Endothelial cell of umbilical vein (primary cell): ENCODE measurements at places on chromosomes 3 and 15.
A peak's percentile ranks its signal among the peaks of the same experiment; 100 is the strongest.

DNA sequence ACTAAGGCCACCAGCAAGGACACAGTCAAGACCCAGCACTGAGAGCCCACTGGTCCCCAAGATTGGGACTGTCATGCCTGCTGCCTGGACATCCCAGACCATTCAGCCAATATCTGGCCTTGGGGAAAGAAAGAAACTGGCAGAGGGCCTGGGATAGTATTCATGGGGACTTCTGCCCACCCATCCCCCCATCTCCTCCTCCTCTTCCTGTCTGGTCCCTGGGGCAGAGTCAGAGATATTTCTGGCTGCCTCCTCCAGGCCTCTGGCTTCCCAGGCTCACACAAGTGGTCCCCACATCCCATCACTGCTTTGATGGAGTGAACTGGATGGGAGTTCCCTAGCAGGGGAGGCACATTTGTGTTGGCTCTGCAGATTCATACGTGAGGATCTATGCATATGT lies 4.2 kb upstream of the RASL12 start:
- DNase-seq = no peak

DNA sequence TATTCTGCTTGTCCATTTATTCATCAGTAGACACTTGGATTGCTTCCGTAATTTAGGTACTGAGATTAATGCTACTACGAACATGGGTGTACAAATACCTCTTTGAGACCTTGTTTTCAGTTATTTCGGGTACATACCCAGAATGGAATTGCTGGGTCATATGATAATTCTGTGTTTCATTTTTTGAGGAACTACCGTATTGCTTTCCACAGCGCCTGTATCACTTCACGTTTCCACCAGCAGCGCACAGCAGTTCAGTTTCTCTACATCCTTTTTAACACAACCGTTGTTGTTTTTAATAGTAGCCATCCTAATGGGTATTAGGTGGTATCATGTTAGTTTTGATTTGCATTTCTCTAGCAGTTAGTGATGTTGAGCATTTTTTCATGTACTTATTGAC lies 9.5 kb downstream of the PAK2 start:
- no peak for DNase-seq

GRCh38 chr3:188749010-188749617 lies 422.7 kb upstream of the TPRG1 start:
- DNase-seq = peak; percentile 9

- DNase-seq = no peak
These were observed 29.3 kb upstream of the SLC41A3 start for GRCh38 chr3:126113238-126113555.

- peak; percentile 11 for DNase-seq
These were observed 3.9 kb upstream of the HEG1 start for GRCh38 chr3:125059488-125060245.

- no peak for DNase-seq
These were observed 63.2 kb upstream of the LPP start for GRCh38 chr3:188090620-188091309.

- DNase-seq = no peak
These were observed 68.0 kb downstream of the OXNAD1 start for GRCh38 chr3:16332904-16333426.

GRCh38 chr3:40181182-40181581 lies 128.3 kb upstream of the EIF1B start:
- no peak for DNase-seq

DNA sequence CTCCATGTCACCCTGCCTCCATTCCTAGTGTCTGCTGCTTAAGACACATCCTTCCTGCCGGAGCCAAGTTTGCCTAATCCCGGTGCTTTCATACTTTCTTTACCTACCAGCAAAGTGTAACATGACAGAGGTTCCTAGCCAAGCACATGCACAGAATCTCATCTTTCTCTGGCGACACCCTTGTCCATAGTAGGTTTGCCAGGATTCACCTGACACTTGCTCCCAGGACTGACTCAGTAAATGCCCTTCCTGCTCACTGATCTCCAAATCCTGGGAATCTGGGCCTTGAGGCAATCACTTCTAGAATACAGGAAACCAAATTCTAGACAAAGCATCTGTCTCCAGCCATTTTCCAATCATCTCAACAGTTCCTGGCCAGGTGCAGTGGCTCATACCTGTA lies 10.2 kb upstream of the NR2E3 start:
- DNase-seq = no peak

DNA sequence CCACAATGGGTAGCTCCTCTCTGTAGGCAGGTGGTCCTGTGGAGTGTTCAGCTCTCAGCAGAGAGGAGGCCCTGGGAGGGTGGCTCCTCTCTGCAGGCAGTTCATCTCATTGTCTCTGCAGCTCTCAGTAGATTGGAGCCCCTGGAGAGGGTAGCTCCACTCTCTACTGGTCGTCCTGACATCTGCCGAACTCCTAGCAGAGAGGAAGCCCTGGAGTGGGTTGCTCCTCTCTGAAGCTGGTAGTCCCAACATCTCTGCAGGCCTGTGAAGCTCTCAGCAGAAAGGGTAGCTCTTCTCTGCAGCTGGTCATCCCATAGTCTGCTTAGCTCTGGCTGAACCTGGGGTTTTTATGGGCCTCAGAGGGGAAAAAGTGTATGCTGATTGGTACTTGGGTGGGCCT lies 50.8 kb downstream of the EFCAB12 start:
- DNase-seq = no peak

- DNase-seq = no peak
These were observed 3.5 kb upstream of the CHST14 start for GRCh38 chr15:40467261-40467615.

- no peak for DNase-seq
These were observed 10.2 kb downstream of the TRA2B start for GRCh38 chr3:185927501-185928200.

DNA sequence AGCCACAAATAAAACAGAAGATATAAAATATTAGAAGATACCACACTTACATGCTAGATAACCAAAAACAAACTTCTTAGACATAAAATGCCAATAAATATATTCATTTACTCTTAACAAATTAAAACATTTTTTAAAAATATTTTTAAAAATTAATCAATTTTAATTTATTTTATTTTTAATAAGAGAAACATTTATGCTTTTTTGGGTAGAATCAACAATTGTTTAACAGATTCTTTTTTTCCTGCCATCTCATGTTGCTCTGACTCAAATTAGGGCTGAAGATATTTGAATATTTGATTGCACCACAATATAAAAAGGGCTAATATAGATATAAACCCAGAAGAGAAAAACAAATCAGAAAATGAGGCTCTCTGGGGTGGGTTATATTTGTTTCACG lies 172.6 kb downstream of the GOLGA6L6 start:
- no peak for DNase-seq

GRCh38 chr3:66538390-66538789 lies 37.6 kb upstream of the LRIG1 start:
- no peak for DNase-seq

DNA sequence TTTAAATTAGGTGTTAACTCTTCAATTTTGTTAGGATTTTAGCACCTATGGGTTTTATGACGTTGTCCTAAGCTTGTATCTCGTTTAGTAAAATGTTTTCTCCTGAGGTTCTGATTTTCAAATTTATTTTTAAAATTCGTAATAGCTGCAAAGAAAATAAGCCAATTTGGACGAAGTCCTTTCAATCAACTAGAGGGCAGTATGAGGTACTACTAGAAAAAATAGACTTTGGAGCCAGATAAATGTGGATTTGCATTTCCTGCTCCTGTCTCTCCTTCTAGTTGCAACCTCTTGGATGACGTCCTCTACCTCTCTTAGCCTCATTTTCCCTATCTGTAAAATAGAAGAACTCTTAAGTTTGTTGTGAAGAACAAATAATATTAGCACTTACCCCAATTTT lies 81.1 kb downstream of the SLTM start:
- DNase-seq = no peak

DNA sequence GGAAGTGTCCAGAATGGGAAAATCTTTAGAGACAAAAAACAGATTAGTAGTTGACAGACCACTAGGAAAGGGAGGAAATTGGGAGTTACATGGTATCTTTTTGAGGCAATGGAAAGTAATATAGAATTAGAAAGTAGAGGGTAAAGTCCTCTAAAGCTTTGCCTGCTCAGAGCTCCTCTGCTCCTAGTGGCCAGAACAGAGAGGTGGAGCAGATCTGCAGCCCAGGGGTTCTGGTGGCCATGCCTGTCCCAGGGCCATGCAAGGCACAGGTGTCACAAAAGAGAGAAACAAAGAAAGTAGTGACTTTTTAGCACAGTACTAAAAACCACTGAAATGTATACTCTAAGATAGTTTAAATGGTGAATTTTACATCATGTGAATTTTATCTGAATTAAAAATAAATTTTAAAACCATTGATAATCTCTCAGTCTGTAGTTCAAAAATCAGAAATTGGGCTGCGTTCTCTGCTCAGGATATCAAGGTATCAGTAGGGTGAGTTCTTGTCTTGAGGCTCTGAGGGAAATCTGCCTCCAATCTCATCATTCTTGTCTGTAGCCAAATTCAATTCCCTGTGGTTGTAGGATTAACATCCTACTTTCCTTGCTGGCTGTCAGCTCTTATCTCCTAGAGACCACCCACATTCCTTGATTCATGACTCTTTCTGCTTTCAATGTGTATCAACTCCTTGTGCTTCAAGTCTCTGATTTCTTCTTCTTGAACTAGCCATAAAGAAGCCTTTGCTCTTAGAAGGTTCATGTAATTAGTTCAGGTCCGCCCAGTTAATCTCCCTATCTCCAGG lies 23.6 kb downstream of the PYGO1 start:
- no peak for DNase-seq

- DNase-seq = no peak
These were observed 162.1 kb upstream of the LYSMD4 start for GRCh38 chr15:99895189-99895955.

GRCh38 chr3:62723166-62723913 lies 151.9 kb downstream of the CADPS start:
- no peak for DNase-seq

GRCh38 chr3:89912031-89912430 lies 804.6 kb downstream of the EPHA3 start:
- DNase-seq = no peak

- peak; percentile 58 for DNase-seq
These were observed 1.0 kb downstream of the PDE12 start for GRCh38 chr3:57557085-57557537.

DNA sequence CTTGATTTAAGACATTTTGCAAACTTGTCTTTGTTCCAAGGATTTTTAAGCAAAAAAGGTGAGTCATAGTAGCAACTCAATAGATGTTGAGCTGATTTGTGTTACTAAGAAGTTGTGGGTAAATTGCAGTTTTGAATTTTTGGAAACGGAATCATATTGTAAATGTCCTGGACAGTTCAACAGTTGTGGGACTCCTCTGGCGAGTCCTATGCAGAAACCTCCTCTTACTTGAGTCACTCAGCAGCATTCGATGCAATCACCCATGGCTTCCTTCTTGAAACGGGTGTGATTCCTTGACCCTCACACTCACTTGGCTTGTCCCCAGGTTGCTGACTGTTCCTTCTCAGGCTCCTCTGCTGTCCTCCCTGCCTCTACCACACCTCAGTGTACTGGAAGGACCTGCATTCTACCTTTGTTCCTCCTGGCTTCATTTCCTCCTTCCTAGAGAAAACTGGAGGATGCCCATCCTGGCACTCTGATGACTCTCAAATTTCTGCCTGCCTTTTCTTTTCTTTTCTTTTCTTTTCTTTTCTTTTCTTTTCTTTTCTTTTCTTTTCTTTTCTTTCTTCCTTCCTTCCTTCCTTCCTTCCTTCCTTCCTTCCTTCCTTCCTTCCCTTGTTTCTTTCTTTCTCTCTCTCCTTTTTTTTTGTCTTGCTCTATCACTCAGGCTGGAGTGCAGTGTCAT lies 52.8 kb upstream of the DGKG start:
- no peak for DNase-seq

- peak; percentile 60 for DNase-seq
These were observed 7.8 kb upstream of the RAD18 start for GRCh38 chr3:8970971-8971589.
